ENCODE measurements at places on chromosomes 3 and 15. TPM values are rescaled to one million over a fixed set of nuclear protein-coding genes. Genes with fewer than 3 reads are reported as not detected.

DNA sequence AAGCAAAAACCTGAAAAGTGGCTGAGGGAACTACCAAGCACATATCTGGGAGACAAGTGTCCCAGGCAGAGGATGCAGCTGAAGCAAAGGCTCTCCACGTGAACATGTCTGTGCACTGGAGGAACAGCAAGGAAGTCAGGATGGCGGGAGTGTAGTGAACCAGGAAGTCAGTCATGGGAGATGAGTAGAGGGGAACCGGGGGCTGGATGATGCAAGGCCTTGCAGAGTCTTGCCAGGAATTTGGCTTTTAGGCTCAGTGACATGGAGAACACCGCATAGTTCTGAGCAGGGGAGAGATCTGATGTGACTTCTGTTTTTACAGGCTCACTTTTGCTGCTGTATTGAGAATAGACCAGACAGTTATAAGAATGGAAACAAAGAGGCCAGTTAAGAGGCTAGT lies 19.0 kb downstream of the C2CD4A start:
- no peak for DNase-seq

GRCh38 chr3:121942116-121942786 lies 48.0 kb downstream of the SLC15A2 start:
- no peak for DNase-seq

C3orf85 gene
- total RNA-seq = 0.55 TPM

- DNase-seq = peak; percentile 10
Observed at GRCh38 chr3:123292321-123293310, 90.9 kb downstream of the SEC22A start.

PAK6 gene
- under 0.01 TPM for total RNA-seq

SYNPR gene
- total RNA-seq = 1.0 TPM

All from stomach (tissue), 19 donors.